ENCODE measurements at places on chromosomes 16 and 17.
A peak's percentile ranks its signal among the peaks of the same experiment; 100 is the strongest.

DNA sequence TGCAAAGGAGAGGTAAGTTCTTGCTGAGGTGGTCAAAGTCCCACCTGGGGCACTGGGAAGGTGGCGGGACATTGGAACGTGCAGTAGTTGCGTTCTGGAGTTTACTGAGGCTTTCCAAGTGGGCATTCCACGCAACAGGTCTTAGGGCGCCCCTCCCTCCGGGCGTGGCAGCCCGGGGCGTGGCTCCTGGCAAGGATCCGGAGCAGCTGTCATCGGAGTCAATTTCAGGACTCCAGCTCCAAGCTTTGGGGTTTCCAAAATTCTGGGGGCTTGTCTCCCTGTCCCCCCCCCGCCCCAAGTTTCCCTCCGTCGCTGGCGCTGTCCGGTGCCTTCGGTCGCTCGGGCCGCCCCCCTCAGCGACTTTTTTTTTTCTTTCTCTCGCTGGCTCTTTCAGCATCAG is 43.1 kb upstream of the AMZ2 start:
- peak; percentile 40 for DNase-seq

DNA sequence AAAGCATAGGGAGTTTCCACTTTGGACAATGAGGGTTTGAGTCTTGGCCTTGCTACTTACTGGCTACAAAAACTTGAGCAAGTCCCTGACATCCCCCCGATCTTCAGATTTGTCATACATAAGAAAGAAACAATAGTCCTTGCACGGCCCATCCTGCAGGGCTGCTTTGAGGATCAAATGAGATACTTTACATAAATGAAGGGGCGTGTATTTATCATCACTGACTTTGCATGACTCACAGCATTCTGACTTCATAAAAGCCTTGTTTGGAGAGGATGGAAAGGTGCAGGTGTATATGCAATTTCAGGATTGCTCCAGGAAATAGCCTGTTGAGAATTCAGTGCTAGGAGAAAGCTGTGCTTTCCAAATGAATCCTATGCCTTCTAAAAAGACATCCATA is 465.0 kb upstream of the MAF start:
- no peak for DNase-seq

- DNase-seq, result peak; percentile 84
Measured at GRCh38 chr17:29291163-29291752, 2.7 kb downstream of the NUFIP2 start.

DNA sequence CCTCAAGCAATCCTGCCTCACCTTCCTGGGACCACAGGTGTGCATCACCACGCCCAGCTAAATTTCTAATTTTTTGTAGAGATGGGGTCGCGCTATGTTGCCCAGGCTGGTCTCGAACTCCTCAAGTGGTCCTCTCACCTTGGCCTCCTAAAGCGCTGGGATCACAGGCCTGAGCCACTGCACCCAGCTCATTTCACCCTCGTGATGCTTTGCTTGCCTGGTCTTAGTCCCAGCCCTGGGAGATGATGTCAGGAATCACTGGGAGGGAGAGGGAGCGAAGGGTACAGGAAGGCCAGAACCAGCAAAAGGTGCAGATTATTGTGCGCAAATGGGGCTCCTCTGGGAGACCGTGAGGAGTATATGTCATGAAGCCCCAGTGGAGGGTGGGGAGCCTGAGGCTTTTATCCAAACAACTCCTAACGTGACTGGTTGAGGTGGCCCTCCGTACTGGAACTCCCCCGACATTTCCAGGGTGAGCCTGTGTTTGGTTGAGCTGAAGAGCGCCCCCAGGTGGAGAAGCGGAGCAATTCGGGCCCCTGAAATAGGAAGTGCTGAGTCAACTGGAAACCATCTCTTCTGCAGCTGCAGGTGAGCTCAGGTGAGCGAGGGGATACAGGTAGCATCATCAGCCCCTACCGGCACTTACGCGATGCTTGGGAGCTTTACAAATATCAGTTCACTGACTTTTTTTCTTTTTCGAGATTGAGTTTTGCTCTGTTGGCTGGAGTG is 41.2 kb upstream of the HAPSTR1 start:
- peak; percentile 47 for DNase-seq

GRCh38 chr16:2827831-2828520 is 2.1 kb upstream of the ZG16B start:
- DNase-seq, result no peak

DNA sequence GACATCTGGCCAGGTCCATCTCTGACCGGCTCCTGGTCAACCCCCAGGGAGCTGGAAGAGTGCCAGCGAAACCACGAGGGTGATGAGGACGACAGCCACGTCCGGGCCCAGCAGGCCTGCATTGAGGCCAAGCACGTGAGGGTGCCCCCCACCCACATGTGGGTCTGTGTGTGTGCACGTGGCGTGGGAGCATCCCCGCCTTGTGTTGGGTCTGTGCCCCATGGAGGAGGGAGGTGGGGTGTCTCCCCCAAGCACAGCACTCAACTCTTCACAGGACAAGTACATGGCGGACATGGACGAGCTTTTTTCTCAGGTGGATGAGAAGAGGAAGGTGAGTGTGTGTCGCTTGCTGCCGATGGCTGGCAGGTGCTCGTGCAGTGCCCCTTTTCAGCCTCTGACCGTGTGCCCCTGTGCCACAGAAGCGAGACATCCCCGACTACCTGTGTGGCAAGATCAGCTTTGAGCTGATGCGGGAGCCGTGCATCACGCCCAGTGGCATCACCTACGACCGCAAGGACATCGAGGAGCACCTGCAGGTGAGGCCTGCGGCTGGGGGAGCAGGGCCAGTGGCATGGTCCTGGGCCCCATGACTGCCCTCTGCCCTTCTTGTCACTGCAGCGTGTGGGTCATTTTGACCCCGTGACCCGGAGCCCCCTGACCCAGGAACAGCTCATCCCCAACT is 1.7 kb downstream of the STUB1 start:
- DNase-seq, result no peak

DNA sequence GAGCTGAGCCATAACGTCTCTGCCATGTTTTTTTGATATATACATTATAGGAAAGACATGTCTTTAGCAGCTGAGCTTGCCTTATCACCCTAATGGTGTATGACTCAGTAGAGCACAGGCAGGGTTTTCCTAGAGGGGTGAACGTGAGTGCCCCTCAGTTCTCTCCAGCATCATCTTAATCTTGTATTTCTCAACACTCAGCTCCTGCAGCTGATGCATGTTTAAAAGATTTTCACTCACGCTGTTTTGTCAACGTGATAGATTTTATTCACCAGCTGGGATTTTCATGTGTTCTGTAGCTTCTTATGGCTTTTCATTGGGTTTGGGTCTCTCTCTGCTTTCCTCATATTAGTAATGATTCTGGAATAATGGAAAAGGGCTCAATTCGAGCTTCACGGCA is 186.0 kb upstream of the PMFBP1 start:
- DNase-seq, result no peak

DNA sequence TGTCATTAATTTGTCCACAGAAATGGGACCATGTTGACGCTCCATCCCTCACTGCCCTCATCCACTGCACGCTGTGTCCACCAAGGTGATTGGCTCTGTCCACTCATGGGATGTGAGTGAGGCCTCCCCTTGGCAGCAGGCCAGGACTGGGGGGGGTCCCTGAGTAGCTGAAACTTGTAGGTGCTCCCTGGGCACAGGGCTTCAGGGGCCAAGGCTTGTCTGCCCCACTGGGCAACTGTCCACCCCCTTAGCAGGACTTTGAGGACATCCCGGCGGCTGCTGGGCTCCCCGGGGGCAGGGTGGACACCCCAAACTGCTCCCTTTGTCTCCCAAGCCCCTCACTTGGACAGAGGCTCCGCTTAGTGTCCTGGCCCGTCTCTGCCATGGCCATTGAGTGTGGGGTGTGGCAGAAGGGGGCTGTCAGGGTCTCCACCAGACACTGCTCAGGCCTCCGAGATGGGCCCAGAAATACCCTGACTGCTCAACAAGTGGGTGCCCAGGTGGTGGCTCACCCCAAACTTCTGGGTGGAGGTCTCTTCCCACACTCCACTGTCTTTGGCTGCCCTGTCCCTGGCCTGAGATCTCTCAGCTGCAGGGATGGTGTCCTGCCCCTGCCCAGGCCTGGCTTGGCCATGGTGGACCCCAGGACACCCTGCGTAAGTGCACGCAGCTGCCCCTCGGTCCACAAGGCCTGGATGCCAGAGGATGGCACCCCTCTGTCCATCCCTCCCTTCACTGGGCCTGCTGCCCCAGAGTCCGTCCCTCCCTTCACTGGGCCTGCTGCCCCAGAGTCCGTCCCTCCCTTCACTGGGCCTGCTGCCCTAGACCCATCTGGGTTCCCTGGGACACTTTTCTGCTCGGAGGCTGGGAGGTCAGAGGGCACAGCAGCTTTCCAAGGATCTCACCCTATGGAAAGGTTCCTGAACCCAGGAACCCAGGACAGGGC is 2.9 kb upstream of the RAB40C start:
- DNase-seq, result no peak

- DNase-seq, result no peak
Measured at GRCh38 chr16:3832668-3833067, 47.8 kb downstream of the CREBBP start.

GRCh38 chr17:35088356-35088880 is 24.9 kb upstream of the RFFL start:
- DNase-seq, result peak; percentile 18

- DNase-seq, result no peak
Measured at GRCh38 chr17:81527591-81528383, at the start of gene FSCN2. FSCN2 (plus strand) TSS chr17:81528377; CDS start chr17:81528532, 155 bp downstream.

GRCh38 chr17:74945543-74945942 is 9.8 kb downstream of the OTOP3 start:
- no peak for DNase-seq

- DNase-seq, result no peak
Measured at GRCh38 chr16:34054969-34055368, 595.6 kb downstream of the TP53TG3F start.

DNA sequence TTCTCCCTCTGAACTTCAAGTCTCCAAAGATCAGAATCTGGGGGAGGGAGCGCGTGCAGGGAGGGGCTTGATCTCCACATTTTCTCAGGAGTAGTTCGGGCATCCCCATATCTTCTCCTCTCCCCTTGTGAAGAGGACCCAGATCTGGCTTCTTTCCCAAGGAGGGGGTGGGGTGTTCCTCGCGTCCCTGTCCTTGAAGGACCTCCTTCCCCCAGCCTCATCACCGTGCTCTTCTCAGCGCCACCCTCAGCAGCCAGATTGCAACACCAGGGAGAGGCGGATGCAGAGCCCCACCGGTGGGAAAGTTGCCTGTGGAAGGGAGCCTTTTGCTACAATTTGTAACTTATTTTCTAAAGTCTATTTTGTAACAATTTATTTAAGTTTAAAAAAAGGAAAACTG is 5.7 kb downstream of the PRSS53 start:
- no peak for DNase-seq

DNA sequence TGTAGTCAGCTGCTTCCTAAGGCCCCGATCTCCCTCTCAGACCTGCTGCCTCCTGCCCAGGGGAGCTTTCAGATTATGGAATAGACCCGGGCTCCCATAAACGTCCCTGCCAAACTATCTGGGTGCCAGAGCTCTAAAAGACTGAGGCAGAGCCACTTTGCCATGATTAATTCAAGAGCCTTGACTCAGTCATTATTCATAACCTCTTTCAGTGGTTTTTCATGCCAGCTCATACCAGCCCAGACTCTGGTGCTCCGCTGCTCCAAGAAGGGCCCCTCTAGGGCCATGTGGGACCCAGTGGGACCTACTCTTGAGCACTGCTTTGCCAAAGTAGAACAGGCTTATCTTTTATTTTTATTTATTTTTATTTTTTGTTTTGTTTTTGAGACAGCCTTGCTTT is 23.9 kb downstream of the DNAI2 start:
- DNase-seq, result no peak

DNA sequence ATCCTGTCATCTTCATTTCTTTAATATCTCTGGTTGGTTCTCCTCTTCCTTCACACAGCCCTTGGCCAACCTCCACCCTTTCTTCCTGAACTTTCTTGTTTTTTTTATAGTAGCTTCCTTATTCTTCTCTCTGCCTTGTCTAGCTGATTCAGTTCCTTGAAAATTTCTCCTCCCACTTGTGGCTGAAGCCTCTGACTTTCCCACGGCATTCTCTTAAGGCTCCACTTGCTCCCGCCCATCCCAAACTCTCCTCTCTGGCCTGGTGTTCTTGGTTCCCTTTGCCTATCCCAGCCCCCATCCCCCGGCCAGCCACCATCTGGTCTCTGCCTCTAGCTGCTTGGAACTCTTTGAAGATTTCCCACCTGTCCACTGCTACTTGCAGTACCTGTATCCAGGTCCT is 29.1 kb downstream of the NLRP1 start:
- no peak for DNase-seq

DNA sequence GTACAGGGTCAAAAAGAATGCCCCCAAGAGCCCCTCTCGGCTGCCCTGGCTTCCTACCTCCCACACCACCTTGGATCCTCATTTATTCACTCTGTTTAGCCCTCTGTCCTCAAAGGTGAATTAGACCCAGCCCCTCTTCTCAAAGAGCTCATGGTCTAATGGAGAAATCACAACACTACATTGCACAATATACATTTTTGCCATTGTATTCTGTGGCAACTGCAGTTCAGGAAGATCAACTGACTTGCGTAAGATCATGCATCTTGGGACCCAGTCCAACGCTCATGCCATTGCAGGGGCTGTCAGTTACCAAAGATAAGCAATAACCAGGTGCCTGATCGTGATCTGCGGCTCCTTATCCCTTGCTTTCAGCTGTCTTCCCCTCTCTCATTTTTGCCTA is 1.4 kb downstream of the KRT38 start:
- DNase-seq, result no peak

- no peak for DNase-seq
Measured at GRCh38 chr16:14496786-14497185, 133.3 kb downstream of the PARN start.

DNA sequence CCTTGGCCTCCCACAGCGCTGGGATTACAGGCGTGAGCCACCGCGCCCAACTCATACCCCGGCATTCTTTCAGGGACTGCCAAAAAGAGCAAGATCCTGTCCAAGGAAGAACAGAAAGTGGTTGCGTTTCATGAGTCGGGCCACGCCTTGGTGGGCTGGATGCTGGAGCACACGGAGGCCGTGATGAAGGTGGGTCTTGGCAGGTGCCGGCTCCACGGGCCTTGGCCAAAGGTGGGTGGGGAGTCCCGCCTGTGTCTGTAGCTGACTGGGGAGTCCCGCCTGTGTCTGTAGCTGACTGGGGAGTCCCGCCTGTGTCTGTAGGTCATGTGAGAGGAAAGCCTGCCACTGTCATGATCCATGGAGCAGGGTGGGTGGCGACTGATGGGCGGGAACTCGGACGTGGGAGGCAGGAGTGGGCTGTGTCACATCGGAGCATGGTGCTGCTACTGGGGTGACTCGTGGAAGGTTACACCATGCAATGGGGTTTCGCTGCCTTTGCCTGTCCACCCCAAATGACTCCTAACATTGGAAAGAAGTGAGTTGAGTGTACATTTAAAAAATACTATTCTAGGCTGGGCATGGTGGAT is 10.0 kb upstream of the RPL13 start:
- DNase-seq, result no peak

GRCh38 chr16:17327664-17328335 is 143.0 kb downstream of the XYLT1 start:
- DNase-seq, result no peak

GRCh38 chr16:35725949-35726348 is 2266.5 kb downstream of the TP53TG3F start:
- no peak for DNase-seq

GRCh38 chr16:81189100-81189664 is 49.3 kb upstream of the BCO1 start:
- DNase-seq, result peak; percentile 57

GRCh38 chr17:76492989-76493501 is 8.2 kb downstream of the RHBDF2 start:
- peak; percentile 62 for DNase-seq
